Dermis lymphatic vessel endothelial cell (primary cell): ENCODE measurements at places on chromosomes 4 and X. TPM values are rescaled to one million over a fixed set of nuclear protein-coding genes. Genes with fewer than 3 reads are reported as not detected.

The IL1RAPL1 gene
- 0.09 TPM in 1 of 2 replicates, not detected in the other for total RNA-seq

The FGB gene
- not detected in 2 replicates for total RNA-seq

The TLR10 gene
- not detected in 2 replicates for total RNA-seq

The MAGEA9B gene
- not detected in 2 replicates for total RNA-seq

The AKAP14 gene
- not detected in 2 replicates for total RNA-seq

The ASMT gene
- not detected in 2 replicates for total RNA-seq

The APOO gene
- total RNA-seq = 4.1 and 5.2 TPM in 2 replicates
